Activated naive CD4-positive, alpha-beta T cell (primary cell): ENCODE measurements at places on chromosomes 5 and 9.

GRCh38 chr5:97229688-97230285, 46.7 kb upstream of the RIOK2 start:
- DNase-seq: no peak

- DNase-seq: no peak
Measured at GRCh38 chr9:113215132-113215531, 5.9 kb downstream of the FKBP15 start.

DNA sequence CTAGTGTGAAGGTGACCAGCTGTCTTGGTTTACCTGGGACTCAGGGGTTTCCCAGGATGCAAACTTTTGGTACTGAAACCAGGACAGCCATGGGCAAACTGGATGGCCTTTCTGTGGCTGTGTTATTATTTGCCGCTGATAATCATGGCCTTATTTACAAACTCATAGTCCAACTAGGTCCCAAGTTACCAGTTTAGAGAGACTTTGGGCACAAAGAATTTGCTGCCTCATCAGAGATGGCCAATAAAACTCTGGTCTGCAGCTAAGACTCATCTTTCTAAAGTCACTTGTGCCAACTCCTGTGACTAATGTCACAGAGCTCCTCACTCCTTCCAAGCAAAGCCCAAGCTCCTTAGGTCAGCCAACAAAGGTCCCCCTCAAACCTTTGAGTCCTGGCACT, 47.5 kb upstream of the PLPP6 start:
- no peak for DNase-seq

DNA sequence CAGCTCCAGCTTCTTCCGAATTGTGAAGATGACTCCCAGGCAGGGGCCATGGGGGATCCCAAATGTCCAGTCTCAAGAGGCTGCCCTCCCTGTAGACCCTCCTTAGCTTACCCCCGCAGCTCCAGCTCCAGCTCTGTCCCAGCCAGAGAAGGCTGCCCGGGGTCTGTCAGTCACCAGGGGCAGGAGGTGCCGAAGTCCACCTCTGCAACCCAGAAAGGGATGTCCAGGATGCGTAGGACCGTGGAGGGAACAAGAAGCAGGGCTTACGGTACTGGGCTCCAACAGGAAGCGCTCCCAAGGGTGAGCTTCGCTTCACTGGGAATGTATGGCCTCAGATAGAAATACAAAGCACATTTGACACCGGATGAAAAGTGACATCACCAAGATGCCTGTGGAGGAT, 6.0 kb downstream of the IPPK start:
- no peak for DNase-seq

DNA sequence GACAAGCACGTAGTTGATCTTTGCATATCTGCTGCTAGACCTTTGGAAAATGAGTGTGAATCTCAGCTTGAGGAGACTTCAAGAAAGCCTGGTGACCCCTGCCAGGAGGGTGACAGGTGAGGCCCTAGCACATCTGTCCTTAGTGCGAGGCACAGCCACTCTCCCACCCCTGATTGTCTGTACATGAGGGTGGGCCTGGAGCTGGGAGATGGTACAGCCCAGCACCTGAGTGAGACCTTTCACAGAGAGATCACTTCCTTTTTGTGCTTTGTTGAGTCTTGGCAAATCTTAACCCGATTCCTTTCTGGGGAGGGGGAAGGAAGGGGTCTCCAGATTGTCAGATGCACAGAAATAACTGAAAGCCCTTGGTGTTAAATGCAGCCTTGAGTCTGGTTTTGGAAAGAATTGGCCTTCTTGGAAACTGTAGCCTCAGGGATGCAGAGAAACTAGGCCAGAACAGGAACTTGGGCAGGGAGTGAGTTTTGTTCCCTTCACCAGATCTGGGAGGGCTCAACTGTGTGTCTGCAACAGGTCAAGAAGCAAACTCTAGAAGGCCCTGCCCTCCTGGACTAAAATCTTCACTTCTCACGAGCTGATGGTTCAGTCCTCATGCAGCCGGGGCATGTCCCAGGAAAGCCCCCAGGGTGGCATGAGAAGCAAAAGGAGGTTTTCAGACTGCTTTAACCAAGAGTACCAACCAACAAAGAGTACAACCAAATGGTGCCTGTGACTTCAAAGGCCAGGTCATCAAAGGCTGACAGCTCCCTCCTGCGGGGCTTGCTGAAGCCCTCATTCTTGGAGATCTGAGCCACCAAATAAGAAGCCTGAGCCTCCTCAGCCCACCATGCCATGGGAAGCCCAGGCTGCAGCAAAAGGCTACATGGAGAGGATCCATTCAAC, 20.8 kb upstream of the SEMA4D start:
- DNase-seq: no peak

DNA sequence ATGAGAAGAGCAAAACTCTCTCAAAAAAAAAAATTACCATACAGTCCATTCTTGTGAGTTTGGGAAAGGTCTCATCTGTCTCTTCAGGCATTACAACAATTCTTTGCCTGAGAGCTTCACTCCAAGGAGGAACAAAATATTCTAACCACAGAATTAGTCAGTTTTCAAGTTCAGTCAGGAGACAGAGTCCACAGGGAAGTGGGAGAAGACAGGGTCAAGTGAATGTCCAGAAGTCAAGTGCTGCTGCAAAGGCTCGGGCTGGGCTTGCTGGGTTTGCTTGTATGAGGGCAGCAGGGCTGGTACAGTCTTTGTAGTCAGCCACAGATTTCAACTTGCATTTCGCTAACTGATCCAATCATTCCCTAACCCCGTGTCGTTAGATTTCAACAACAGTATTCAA, 17.6 kb upstream of the HEXB start:
- no peak for DNase-seq

- DNase-seq: no peak
Measured at GRCh38 chr9:91751922-91752321, 198.1 kb downstream of the ROR2 start.

GRCh38 chr5:84163671-84164070, 221.0 kb downstream of the EDIL3 start:
- DNase-seq: no peak

DNA sequence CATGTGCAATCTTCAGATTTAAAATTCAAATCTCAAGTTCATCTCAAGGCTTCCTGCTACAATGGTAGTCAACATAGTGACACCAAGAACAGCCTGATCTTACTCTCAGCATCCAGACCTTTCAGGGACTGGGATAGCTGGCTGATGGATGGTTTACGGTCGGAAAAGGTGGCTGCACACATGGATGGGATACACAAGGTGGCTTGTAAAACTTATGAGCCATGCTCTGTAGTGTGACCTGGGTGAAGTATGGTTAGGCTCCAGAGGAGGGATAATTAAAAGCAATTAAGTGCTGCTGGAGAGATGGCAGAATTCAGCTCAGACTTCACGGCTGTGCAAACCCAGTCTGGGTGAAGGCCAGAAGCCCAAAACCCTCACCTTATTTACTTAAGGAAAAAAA, 379.5 kb downstream of the NFIB start:
- no peak for DNase-seq

DNA sequence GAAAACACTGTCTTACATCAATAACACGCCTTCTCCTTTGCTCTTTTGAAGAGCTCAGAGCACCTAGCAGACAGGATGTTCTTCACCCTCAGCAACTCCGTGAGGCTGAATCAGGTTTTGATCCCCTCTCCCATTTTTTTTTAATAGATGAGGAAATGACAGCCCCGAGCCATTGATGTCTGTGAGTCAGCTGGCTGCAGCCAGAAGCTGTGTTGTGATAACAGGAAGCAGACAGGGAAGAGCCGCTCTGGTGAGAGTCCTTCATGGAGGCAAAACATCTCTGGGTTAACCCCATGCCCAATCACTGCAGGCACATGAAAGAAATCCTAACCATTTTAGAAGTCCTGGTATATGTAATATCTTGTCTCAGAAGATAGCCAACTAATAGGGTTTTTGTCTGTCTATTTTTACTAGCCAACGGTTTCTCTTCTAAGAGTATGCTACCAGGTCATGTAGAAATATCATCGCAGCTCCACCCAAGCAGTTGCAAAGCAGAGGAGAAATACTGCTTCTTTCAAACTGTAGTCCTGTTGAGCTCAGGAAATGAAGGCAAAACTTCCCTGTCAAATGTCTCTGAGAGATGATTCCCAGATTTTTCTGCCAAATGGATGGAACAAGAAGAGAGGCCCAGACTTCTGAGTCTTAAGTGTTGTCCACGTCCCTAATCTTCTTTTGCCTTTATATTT, 568.9 kb downstream of the CCDC171 start:
- DNase-seq: no peak

GRCh38 chr9:100440071-100440470, 13.1 kb downstream of the MSANTD3 start:
- DNase-seq: no peak

GRCh38 chr5:142096382-142096781, 12.2 kb upstream of the NDFIP1 start:
- DNase-seq: no peak

- no peak for DNase-seq
Measured at GRCh38 chr9:123769719-123770118, 160.2 kb downstream of the DENND1A start.

DNA sequence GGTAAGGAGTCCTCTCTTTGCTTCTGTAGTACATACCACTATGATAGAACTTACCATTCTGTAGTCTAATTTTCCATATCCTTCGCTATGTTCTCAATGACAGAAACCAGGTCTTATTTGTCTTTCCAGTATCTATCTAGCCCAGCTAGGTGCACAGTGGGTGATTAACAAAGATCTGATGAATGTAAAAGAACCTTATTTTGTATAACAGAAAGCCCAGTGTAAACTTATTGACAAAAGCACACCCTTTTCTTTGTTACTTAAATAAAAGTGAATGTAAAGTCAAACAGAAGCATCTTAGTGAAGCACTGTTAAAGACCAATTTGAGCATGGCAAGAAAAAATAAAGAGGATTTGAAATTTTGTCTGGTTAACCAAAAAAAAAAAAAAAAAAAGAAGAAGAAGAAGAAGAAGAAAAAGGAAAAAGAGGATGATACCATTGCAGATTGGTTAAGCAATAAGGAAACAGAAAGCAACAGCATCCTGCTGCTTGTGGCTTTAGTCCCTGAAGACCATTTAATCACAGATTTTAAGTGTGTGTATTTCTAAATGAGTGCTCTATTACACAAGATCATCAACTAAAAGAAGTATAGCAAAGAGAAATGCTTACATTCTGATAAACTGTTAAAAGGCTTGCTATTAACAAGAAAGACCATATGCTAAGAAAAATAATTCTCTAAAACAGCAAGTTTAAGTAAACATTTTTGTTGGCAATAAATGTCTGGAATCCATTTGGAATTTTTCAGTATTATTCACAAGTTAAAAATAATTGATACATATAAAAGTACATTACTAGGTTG, 21.2 kb downstream of the MEGF9 start:
- no peak for DNase-seq

DNA sequence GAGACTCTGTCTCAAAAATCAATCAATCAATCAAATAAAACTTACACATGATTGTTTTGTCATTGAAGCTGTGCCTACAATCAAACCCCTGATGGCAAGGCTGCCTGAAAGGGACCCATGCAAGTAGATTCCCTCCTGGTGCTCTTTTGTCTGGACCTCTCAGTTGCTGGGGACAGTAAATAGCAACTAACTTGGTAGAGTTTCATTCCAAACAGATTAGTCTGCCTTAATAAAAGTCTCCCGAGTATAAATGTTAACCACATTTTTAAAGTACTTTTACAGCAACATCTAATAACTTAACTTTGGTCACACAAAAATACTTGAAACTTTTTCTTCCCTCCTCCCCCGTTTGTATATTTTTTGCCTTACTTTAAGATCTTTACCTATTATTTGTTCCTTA, 105.5 kb downstream of the FEM1C start:
- no peak for DNase-seq

DNA sequence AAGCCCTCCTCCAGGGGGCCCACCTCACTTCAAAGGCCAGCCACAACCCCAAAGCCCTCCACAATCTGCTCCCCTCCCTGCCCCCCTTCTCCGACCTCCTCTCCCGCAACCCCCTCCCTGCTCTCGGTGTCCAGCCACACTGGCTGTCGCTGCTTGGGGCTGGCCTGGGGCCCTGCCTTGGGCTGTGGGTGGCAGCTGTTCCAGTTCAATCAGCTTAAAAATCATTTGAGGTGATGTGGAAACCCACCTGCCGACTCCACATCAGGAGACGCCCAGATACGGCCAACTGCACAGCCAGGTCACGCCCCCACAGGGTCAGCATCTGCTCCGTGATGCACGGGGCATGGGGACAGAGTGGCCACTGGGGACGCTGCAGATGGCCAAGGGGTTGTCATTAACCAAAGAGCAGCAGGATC, 107.0 kb upstream of the MVB12B start:
- DNase-seq: no peak

DNA sequence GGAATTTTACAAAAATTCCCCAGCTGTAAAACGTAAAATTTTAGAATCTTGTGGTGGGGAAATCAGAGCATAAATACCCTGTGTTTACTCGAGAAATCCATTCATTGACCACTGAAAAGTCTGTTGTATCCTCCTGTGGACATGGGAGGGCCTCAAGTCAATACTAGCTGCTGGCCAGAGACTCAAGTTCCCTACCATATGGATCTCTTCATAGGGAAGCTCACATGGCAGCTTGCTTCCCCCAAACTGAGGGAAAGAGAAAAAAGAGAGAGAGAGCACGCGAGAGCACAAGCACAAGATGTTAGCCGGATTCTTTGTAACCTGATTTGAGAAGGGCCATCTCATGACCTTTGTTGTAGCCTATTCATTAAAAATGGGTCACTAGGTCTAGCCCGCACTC, 591.9 kb downstream of the LRRC70 start:
- no peak for DNase-seq

DNA sequence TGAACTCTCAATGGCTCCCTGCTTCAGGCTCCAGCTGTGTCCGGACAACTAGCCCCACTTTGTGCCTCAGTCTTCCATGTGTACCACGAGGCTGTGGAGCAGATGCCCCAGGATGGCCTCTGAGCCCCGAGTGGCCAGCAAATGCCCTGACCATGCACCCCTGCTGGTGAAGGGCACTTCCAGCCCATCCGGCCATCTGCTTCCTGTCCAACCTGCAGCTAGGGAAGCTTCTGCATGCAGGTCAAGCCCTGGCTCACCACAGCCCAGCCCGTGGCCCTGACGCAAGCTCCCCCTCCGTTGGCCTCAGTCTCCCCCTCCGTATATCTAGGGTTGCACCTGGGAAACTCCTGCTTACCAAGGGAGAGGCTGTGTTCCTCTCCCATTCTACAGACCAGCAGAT, 4.8 kb downstream of the NINJ1 start:
- no peak for DNase-seq

DNA sequence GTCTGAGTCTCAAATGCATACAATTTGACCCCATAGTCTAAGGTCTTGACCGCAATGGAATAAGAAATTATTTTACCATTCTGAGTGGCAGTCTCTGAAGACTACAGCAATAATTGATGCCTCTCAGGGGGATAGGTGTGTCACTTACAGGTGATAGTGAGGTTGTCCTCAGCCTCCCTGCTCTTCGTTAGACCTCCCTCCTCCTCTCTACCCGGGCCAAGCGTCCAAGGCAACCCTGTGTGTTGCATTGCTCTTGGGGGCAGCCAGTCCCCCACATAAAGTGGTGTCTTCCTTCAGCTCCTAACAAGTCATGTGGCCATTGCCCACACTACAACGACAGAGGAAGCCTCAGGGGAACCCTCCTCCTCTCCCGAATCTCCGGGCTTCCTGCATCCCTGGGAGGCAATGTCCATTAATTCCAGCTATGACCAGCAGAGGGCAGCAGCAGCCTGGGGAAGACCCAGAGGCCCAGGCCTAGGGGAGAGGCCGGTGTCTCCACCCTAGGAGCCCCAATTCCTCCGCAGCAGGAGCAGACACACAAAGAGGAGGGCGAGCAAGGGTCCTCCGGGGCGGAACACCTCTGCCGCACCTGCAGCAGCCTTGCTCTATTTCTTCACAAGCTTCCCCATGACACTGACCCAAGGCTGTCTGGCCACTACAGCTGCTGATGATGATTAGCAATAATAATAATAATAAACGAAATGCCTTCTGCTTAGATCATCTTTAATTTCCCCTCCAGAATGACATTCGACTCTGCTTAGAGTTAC, 134.8 kb downstream of the KCNIP1 start:
- peak; percentile 17 for DNase-seq

- no peak for DNase-seq
Measured at GRCh38 chr5:125041798-125042197, 295.4 kb upstream of the ZNF608 start.
